ENCODE measurements at places on chromosomes 5 and 9.

DNA sequence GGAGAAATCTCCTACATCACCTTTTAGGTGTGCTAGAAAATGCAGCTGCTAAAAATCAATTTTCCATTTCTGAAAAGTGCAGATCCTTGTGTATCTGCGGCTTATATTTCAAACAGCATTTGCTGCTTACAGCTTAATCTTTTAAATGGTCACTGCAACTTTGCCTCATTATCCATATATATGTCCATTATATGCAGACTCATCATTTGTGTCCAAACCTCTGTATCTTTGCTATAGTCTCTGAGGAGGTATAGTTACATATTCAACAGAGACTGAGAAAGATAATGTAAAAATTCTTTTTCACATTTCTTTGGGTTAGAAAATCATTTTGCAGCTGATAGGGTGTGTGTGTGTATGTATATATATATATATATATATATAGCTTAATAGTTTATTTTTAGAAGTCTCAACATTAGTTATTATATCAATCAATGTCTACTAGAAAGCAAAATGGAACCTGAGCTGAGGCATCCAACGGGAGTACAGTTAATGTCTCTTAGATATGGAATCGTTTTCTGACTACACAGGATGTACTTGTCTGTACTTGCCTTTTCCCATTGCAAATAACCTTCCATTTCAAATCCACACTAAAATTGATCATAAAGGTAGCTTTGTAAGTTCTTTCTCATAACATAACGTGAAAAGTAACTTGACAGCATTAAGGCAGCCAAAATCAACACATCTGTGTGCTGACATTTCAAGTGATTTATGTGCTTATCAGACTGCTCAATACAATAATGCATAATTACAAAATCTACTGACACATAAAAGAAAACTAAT lies 267.0 kb upstream of the HAPLN1 start:
- no peak for DNase-seq

DNA sequence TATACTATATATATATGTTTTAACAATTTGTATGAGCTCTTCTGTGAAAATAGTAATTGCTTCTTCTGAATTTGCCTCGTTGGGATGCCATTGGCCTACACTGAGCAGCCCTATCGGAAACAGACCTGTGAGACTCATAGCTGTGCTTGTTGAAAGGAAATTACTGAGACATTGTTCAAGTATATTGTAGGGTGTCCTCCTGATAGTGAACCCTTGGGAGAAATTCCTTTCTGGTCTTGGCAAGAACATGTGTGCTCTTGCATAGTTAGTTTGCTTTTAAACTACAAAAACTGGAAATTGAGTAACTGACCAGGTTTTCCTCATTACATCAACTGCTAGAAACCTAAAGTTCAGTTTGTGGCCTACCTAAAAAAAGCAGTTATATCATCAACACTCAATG lies 160.9 kb downstream of the LURAP1L start:
- no peak for DNase-seq

- DNase-seq = no peak
Observed at GRCh38 chr5:104095527-104095926, 532.9 kb upstream of the NUDT12 start.

- DNase-seq = no peak
Observed at GRCh38 chr9:68496356-68496755, 44.3 kb downstream of the TMEM252 start.

GRCh38 chr5:160565376-160565775 lies 143.7 kb downstream of the PTTG1 start:
- no peak for DNase-seq

DNA sequence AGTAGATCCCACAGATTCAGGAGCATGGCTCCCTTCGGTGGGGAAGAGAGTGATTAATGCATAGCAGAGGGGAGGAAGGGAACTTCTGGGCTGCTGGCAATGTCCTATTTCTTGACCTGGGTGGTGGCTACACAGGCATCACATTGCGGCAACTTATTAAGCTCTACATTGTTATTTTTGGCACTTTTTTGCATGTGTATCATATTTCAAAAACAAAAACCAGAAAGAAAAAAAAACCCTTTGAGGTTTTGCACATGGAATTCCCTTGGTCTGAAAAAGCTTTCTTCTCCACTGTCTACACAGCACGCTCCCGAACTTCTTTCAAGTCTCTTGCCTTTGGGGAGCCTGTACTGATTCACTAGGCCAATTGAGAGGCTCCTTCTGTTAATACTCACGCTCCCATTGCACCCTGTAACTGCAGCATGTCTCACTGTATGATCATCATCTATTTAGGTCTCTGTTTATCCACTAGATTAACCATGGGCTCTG lies 25.1 kb downstream of the CEMIP2 start:
- DNase-seq = no peak

All from renal pelvis (tissue), 12 donors.